ENCODE measurements at places on chromosomes 1 and 21.

DNA sequence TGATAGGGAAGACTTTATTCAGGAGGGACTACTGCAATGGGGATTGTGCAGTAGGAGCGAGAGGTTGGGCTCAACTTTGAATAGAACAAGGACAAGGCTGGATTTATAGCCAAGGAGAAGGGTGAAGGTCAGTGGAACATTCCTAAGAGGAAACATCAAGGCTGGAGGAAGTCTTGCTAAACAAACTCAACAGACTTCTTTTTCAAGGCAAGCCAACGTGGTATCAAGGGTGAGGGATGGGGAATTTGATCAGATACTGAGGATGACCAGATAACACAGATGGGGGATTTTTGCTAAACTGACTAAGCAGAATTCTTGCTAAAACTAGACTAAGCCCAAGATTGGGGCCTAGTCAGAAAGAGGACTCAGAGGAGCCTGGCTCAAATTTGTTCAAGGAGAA is 107.3 kb downstream of the DUSP10 start:
- DNase-seq: no peak

GRCh38 chr1:237223419-237223818 is 181.4 kb downstream of the RYR2 start:
- DNase-seq: no peak

DNA sequence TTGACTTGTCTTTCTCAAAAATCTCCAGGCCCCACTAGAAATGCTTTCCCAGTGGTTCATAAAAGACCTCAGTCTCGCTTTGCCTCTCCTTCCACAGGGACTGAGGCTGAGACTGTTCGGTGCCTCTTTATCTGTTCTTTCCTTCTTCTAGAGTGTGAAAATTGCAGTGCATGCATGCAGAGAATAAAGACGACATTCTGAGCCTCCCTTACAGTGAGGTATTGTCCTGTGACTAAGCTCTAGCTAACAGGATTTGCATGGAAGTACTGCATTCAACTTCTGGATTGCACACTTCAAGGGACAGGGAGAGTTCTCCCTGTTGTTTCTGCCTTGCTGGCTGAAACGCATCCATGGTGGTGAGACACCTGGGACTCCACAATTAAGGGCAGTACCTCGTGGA is 69.1 kb downstream of the COLGALT2 start:
- DNase-seq: no peak

- no peak for DNase-seq
These were observed 328.0 kb downstream of the TGFB2 start for GRCh38 chr1:218673170-218673569.

DNA sequence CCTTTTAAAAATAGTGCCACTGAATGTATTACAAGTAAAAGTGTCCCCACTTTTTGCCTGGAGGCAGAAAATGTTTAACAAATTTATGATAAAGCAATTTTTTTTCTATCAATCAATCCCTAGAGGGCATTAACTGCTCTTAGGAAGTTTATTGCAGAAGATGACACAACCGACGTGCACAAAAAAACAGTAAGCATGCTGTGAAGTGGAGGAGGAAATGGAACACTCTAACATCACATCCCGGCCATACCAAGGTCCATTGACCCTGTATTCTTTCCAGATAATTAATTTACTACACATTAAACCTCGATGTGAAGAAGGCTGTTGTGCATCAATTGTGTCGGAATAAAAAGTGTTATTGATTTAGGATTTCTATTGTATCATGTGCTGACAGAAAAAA is 264.9 kb upstream of the NR5A2 start:
- DNase-seq: no peak

GRCh38 chr1:13808729-13809131 is 108.7 kb downstream of the PRDM2 start:
- peak; percentile 36 for DNase-seq

DNA sequence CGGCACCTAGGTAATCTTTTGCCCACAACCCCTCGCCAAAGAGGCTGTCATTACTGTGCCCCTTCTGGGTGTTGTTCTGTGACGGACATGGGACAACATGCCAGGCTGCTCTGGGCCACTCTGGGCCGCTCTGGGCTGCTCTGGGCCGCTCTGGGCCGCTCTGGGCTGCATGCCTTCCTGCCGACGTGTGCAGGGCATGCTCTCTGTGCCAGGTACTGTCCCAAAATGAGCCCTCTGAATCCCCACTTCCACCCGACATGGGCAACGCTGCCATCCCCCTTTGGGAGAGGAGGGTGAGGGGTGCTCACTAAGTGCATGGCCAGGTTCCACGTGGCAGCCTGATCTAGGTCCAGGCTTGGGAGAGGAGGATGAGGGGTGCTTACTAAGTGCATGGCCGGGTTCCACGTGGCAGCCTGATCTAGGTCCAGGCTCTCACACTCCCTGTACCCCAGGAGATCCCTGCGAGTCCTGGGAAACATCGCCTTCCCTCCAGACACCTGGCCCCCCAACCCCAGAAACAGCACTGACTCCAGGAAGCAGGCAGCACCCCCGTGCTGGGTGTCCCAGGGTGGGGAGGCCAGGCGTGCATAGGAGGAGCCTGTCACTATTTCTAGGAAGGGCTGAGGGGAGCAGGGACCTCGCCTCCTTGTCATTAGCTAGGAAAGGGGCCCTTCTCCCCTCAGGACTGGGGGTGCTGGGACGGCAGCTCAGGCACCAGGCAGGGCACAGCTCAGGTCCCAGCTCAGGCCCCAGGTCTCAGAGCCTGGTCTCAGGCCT is 16.5 kb downstream of the TTC34 start:
- no peak for DNase-seq

GRCh38 chr1:162873671-162874666 is 13.0 kb upstream of the CCDC190 start:
- no peak for DNase-seq

DNA sequence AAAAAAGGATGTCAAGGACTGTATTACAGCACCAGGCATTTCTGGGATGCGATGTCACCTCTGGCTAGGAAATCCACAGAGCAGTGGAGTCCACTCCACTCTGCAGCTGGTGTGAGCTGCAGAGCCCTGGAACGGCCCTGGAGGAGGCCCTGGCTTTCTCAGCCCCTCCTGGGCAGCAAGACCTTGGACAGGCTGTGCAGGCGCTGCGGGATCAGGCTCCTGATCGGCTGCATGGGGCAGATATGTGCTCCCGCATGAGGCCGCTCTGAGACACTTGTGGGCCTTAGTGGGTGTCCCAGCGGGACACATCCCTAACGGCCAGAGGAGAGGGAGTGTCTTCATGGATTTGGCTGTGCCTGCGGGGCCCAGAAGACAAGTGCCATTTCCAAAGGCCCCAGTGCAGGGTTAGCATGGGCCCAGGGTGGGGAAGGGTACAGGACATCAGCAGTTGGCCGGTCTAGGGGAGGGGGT is 6.2 kb downstream of the DNMT3L start:
- no peak for DNase-seq

GRCh38 chr1:87329526-87330056 is 911 bp downstream of the LMO4 start:
- DNase-seq: no peak

- no peak for DNase-seq
These were observed 695 bp upstream of the ALG14 start for GRCh38 chr1:95073446-95073845.

DNA sequence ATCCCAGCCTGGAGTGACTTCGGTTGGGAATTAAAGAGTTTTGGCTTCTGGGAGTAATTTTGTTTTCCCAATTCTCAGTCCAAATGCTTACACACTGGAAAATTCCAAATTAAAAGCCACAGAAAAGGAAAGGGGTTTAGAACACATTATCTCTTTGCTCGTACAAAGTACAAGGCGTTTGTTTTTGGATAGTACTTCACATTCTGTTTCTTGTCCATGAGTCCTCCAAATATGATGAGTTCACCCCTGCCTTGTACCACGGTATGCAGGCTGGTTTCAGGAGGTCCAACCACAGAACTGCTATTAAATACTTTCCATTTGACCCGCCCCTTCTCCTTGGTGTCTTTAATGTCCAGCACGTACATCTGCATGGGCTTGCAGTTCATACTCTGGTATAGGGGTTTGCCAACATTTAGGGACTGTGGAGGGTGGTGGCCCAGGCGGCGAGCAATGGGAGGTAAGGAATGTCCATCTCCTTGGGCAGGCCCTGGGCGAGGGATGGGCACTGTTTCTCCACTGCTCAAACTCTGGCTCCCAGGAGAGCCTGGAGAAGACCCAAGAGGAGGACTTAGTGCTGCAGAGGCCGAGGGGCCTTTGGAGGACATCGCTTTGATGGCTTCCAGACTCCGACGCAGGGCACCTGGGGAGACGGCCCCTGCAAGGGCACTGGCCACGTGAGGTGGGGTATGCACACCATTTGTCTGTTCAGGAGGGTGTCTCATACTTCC is 13.7 kb upstream of the CPLANE2 start:
- DNase-seq: no peak

DNA sequence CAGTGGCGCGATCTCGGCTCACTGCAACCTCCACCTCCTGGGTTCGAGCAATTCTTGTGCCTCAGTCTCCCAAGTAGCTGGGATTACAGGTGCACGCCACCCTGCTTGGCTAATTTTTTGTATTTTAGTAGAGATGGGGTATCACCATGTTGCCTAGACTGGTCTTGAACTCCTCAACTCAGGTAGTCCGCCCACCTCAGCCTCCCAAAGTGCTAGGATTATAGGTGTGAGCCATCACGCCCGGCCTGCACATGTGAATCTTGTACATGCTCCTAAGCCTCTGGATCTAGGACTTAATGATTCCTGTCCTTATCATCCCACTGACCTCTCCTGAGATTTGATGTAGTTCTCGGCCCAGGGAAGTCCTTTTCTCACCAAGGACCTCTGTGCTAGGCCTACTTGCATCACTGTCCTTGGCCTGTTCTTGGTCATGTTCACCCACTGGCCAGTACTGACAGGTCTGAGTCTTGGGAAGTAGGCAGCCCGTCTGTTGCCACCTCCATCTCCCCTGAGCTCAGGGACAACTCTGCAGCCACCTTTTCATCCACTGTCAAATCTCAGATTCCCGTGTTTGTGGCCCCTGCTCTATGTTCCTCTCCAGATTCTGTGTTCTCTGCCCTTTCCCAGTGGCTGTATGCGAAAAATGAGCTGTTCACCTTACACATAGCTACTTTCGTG is 9.4 kb downstream of the HYI start:
- DNase-seq: no peak

DNA sequence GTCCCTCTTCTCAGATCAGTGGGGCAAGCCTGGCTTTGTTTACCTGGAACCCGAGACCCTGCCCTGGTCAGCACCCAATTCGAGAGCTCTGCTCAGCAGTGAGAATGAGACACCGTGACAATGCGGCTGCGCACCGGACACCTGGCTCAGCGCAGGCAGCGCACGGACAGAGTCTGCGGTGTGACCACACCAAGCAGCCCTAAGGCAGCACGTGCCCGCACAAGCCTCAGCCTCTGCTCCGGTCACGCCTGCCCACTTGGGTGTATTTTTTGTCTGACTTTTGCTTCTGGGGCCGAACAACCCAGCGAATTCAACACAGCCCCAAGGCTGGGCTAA is 4.7 kb downstream of the KRTAP10-8 start:
- no peak for DNase-seq

GRCh38 chr1:2777424-2778219 is 23.9 kb downstream of the TTC34 start:
- DNase-seq: no peak

DNA sequence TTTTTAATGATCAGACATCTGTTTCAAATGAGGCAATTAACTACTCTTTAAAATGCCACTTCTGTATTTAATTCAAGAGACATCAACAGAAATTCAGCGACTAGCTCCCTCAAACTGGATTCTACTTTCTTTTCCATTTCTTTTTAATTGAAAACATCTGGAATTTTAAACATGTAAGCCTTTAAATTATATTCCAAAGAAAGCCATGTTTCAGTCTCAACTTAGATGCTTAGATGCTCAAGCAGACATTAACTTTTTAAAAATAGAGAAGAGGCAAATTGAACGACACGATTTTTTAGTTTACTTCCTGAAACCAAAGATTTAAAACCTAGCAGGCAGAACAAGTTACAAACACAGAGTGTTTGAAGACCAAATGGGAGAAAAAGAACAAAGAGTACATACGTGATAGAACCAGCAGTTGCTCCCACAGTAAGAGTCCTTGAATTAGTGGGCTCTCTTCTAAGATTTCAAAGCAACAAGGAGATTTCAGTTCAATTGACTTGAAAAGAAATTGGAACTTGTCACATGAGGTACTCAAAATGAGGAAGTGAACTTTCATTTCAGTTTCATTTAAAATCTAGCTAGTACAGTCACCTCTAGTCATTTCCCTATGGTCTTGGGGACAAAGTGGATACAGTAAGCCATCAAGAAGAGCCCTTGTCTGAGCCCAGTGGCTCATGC is at the start of gene CTSS:
TSS of gene CTSS (minus strand) at position 483 of the 681 bp plus-strand sequence. CDS start 1,015 bp downstream, outside the sequence.
- DNase-seq: no peak

DNA sequence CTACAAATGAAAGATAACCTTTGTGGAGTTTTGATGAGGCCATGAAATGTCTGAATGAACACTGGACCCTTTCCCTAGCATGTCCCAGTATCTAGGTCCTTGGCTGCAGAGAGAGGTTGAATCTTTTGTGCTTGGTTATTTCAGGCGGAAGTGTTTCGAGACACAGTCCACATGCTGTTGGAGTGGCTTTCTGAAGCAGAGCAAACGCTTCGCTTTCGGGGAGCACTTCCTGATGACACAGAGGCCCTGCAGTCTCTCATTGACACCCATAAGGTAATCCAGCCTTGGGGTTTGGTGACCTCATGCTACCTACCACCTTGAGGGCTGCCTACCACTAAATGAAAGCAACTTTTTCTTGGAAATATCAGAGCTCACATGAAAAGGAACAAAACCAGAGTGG is 38.9 kb upstream of the BMP8A start:
- no peak for DNase-seq

GRCh38 chr1:240843798-240844197 is 231.8 kb upstream of the GREM2 start:
- no peak for DNase-seq

- DNase-seq: no peak
These were observed 2.9 kb upstream of the CD46 start for GRCh38 chr1:207748737-207749528.

DNA sequence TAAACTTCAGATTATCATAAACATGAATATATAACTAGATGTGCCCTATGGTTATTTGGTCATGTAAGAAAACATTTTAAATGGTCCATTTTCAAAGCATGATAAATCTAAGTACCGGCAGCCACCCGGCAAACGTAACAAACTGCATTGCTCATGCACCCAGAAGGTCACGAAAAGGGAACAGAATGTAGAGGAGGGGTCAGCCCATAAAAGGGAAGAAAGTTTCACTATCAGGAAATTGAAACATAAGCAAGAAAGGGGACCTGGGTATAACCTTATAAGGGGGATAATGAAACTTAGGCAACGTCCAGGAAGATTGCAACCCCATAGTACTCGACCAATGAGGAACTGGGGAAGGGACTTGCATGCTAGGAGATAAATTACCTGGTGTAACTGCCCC is 421.2 kb upstream of the ZRANB2 start:
- no peak for DNase-seq

GRCh38 chr1:18539171-18539570 is 58.4 kb downstream of the KLHDC7A start:
- DNase-seq: no peak

Data from GM04503 (cell line).